ENCODE measurements at places on chromosomes 7 and 10.

DNA sequence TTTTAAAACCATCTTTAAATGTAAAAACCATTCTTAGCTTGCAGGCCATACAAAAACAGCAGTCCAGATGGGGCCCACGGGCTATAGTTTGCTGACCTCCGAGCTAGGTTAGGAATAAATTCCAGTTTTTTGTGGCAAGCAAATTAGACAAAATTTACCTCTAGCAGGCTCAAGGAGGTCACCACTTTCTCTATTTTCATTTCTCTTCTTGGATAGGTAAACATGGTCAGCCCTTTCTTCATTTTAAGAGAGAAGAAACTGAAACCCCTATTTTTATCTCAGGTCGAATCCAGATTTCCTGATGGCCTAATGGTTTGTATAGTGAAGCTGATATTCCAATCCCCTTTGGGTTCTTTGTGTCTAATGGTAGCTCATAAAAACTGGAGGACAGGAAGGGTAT is 10.7 kb downstream of the IKZF5 start:
- no peak for DNase-seq

- DNase-seq = no peak
Measured at GRCh38 chr7:113170591-113170990, 52.2 kb upstream of the SMIM30 start.

- DNase-seq = no peak
Measured at GRCh38 chr7:84228526-84228925, 33.9 kb upstream of the SEMA3A start.

DNA sequence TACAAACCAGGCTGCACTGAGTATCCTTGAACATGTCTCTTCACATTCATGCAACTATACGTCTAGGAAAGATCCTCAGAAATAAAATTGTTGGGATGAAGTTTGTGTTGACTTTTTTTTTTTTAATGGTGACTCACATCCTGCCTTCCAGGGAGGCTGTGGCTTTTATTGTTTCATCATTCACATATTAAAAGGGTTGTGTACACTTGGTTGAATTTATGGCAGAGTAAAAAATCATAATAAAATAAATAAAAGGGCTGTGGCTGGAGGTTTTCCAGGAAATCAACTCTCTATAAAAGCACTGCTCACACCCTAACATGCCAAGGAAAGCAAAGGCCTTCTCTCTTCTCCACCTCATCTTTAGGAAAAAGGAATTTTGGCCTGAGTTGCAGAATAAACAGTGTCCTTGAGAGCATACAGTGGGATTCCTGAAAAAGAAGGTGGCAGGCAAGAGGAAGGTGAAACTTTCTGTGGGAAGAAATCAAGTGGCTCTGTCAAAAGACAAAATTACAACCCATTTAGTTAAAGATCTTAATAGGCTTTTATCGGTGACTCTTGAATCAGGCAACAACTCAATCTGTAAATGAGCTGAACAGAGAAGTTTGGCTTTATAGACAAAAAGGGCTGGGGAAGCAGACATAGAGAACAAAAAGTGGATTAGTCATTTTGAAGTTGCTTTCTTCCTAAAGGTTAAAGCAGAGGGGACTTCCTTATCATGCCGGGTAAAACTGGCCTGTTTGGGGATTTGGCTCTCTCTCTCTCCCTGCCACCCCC is 41.6 kb upstream of the FHIP2A start:
- DNase-seq = peak; percentile 67

DNA sequence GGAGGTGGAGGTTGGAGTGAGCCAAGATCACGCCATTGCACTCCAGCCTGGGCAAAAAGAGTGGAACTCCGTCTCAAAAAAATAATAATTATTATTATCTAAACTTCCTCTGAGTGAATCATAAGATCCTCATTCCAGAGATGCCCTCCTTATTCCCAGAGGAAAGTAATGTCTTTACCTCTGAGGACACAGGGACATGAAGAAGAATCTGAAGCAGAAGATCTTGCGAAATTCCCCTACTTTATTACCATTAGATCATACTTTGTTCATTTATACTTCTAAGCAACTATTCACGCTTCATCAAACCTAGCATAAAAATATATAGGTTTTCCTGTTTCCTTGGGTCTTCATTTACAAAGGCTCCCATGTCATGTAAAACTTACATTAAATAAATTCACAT is 143.1 kb downstream of the ETV1 start:
- no peak for DNase-seq

- DNase-seq = no peak
Measured at GRCh38 chr10:74752371-74753040, 73.9 kb upstream of the KAT6B start.

GRCh38 chr10:50566150-50566549 is 57.6 kb downstream of the SGMS1 start:
- DNase-seq = no peak

DNA sequence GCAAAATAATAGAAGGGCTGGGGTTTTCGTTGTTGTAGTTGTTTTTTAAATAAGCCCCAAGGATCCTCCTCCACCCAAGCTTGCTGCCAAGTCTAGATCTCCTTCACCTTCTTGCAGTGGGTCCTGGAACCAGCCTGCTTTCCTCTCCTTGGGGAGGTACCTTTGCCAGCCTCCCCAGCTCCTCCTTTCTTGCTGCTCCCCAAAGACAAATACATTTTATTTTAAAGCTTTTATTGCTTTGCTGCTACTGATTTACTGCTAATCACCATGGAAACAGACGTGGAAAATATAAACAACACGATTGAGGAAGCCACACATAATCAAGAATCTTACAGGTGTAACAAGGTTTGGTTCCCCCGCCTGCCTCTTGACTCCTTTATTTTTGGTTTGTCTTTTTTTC is 17.4 kb upstream of the SLF2 start:
- no peak for DNase-seq

DNA sequence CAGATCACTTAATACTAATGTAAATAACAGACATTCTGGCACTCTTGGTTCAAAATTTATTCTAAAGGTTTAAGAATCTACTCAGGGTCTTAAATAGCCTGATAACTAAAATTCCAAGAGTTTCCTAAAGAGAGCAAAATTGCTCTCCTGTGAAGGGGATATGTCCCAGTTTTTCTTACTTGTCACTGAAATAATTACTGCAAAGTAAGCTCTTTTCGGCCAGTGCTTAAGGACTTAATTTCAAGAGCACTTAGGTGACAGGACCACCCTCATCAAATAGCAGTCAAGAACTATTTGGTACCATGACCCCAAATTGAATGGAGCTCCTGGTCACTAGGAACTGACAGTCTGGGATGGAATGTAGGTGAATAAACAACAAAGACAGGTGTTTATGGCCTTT is 1.8 kb upstream of the IMMP2L start:
- no peak for DNase-seq

- no peak for DNase-seq
Measured at GRCh38 chr7:39042670-39043069, 65.0 kb downstream of the POU6F2 start.

DNA sequence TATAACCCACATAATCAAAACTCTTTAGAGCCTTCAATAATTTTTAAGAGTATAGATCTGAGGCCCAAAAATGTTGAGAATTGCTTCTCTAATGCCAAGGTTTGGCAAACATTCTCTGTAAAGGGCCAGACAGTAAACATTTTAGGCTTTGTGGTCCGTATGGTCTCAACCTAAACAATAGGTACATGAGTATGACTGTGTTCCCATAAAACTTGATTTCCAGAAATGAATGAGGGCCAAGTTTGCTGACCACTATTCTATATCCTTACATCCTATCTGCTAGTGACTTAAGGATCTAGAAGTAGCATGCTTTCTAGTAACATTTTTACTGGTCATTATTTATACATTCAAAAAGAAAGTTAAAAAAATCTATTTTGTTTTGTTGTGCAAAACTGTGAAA is 58.9 kb downstream of the MPP7 start:
- DNase-seq = no peak

DNA sequence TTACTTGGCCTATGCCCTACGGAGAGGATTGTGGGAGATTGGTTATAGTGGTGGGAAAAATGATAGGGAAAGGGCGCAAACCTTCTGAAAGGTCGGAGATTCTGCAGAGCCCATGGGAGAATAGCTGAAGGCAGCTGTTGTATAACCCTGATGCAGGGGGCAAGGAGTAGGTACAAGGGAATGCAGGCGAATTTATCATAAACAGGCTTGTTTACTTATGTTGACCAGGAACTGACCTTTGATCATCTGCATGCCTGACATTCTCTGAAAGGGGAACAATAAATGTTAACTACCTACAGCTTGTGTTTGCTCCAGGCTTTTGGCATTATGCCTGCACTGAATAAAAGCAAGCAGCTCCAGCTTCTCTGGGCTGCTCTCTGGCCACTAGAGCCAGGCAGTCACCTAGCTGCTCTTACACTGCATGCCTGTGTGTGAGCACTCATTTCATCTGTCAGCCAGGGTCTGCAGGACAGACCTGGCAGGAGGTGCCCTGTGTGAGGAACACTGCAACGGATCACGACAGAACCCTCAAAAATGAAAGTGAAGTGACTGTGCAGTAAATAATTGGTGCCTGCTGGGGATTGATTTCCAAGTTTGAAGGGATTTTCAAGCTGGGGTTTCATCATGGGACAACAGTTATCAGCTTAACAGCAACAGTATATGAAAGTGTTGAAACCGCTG is 31.1 kb upstream of the ABCA13 start:
- no peak for DNase-seq

DNA sequence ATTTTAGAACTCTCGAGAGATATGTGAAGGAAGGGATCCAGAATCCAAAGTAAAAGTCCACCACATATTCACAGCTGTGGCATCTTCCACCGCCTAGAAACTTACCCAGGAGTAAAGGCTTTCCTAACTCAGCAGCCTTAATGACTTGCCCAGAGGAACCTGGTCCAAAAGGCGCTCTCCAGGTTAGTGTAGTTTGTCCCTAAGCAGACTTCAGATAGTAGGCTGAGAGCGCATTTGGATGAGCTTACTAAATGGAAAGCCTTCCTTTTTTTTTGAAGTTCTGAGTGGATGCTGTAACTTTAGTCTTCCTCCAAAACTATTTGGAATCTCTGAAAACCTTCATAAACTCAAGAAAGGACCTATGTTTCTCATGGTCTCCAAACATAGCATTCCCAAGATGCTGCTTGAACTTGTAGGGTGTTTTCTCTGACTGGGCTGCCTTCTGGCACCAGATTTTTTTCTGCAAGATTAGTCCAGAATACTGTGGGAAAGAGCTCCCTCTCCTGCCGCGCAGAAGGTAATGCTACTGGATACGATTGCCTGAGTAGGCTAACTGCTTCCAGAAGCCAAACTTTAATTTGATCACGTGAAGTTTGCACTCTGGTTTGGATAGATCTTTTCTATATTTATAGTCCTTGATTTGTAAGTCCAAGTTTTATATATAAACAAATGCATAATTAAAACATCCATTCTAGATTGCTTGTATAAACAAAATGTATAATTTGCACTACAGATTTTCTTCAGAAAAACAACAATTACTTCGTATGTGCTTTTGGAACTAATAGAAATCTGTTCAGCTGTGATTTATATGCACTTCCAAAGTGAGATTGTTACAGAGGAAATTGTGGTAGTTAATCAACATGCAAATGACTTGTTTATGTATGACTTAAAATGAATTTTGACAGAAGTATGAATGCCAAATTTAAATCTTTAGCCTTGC is 19.6 kb upstream of the GPR37 start:
- DNase-seq = peak; percentile 63

- DNase-seq = peak; percentile 37
Measured at GRCh38 chr10:126500866-126501265, 112.6 kb upstream of the ADAM12 start.

DNA sequence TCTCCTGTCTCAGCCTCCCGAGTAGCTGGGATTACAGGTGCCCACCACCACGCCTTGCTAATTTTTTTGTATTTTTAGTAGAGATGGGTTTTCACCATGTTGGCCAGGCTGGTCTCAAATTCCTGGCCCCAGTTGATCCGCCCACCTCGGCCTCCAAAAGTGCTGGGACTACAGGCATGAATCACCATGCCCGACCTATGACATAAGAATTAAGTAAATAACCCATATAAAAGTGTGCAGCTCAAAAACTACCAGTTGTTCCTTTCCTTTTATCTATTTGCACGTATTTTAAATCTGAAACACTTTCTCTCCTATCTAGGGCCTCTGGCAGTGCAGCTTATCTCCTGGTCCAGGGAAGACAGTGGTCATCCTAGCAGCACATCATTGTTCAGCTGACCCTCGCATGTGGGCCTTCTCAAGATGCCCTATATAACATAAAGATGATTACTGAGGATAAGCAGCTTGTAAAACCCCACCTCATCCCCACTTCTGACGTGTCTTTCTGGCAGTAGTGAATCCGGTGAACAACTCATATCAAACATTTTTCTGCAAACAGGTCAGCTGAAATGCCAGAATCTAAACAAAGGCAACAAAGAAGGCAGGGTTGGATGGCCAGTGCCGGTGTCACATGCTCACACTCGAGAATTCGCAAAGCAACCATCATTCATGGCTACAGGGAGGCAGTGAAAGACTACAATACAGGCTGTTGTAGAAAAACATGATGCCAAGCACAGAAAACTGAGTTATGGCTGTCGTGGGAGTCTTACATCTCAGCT is 36.0 kb upstream of the KCNIP2 start:
- DNase-seq = peak; percentile 28

GRCh38 chr10:101143345-101143630 is 12.2 kb downstream of the TLX1 start:
- no peak for DNase-seq

DNA sequence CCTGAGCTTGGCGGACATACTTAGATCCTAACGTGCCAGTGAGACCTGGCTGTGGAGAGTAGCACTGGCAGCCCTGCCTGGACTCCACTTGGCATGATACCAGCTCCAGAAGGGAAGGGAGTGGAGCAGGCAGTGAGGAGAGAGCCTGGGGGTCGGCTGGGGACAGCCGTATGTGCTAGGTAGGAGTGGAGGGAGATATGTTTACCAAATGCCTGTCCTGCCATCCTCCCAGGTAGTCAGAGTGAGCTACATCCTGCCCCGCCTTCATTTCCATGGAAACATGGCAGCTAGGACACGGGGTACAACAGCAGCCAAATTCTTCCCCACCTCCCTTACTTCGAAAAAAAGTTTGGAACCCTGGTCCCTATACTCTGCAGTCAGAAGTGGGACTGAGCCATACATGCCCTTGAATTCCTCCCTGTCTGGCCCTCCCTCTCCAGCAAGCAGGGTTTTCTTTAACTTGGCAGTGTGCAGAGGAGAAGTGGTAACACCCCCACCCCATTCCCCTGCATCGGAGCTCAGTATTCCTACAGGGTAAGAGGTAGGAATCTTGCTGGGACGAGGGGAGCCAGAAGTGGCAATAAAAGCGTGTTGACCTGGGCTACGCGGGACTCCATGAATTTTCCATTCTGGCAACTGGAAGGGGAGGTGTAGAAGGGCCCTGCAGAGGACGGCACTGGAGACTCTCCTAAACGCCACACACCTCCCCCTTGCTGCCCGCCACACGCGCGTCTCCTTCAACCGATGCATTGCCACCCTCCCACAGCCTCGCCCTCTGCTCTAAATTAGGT is 20.0 kb upstream of the SMO start:
- DNase-seq = no peak

GRCh38 chr7:137880432-137880831 is 33.7 kb upstream of the DGKI start:
- no peak for DNase-seq

GRCh38 chr7:73812996-73813395 is 17.8 kb upstream of the CLDN4 start:
- DNase-seq = no peak
